ENCODE measurements at places on chromosomes 5 and 9.

DNA sequence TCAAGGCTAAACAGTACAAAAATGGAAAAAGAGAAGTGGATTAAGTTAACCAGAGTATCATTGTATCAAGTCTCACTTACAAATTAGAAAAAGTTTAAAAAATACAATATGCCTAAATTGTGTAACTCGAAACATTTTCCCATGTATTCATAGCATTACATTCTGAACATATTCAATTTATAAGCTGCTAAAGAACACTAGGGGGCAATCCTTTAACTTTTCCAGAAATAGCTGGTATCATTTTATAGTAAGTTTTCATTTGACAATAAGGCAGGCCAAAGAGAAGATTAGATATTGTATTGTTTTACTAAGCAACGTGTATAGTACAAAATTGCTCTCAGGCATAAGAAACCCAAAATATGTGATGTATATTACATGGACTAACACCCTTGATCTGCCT is 234.6 kb downstream of the ADGRV1 start:
- peak; percentile 14 for DNase-seq

DNA sequence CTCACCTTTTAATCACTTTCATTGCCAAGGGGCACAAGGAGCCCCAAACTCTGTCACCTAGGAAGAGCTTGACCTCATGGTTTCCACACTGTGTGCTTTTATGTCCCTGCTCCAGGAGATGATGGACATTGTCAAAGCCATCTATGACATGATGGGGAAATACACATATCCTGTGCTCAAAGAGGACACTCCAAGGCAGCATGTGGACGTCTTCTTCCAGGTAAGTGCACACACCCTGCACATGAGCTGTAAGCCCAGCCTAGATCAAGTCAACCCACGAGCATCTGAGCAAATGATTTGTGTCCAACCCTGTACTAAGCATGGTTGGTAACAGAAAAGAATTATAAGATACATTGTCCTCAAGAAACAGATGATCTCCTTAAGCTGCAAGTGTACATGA is 50.8 kb upstream of the GABRP start:
- no peak for DNase-seq

GRCh38 chr9:124733964-124734740 is 37.0 kb downstream of the NR6A1 start:
- DNase-seq: no peak

DNA sequence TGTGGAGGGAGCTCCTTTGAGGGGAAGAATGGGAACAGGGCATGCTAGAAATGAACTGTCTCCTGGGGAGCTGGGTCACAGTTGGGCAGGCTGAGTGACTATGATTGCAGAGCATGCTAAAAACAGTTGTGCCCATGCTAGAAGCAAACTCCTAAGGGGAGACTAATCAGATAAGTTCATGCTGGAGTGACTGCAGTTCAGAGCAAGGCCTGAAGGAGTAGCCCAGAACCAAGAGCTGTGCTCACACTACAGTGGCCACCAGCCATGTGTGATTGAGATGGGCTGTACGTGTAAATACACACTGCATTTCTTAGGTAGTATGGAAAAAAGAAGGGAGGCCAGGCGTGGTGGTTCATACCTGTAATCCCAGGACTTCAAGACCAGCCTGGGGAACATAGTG is 10.3 kb upstream of the AK1 start:
- DNase-seq: no peak

DNA sequence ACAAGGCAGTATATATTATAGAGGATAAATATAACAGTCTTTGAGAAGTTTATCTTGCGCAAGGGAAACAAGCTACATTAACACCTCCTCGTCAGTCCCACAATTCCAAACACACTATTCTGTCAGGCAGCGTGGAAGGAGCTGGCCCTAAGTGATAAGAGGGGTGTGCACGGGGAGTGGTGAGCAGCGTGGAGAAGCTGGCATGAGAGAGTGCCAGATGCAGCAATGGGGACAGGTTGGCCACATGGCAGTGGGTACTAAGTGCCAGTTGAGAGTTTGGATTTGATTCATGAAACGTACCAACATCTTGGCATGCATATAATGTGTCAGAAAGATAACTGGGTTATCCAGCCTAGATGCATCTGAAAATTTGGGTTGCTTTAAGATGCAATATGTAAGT is 460.2 kb downstream of the ICE1 start:
- no peak for DNase-seq

- DNase-seq: no peak
Measured at GRCh38 chr5:6547498-6547897, 85.3 kb downstream of the NSUN2 start.

DNA sequence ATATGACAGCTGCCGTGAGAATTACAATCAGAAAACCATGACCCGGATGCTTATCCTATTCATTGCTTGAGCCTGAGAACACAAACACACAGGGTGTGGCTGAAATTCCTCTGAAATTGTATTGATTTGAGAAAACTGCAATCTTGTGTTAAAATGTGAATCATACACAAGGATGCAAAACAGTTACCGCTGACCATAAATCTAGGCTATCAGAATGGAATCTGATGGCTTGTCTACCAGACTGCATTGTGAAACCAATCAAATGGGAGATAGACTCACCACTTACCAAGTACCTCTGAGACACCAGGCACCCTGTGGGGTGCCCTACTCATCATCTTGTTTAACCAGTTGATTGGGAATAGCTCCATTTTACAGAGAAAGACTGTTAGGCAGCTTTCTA is 188.7 kb upstream of the MSX2 start:
- peak; percentile 33 for DNase-seq

GRCh38 chr5:73443829-73444498 is 4.6 kb downstream of the FOXD1 start:
- no peak for DNase-seq

- peak; percentile 83 for DNase-seq
Measured at GRCh38 chr5:157558041-157558595, 17.5 kb downstream of the ADAM19 start.

DNA sequence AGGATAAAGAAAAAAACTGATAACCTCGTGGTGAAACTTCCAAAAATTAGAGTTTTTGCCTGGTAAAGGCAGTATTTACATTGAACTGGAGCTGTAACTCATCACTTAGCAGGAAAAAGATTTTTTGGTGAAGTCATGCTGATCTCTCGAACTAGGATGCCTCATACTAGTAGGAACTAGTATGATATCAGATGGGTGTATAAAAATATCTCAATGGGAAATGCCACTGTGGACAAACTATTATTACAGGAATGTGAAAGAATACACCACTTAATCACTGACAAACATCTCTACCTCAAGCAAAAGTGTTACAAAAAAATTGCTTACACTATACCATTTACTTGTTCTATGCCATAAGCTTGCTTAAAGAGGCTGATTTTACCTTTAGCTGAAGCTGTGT is 28.4 kb downstream of the RFX3 start:
- DNase-seq: peak; percentile 39

DNA sequence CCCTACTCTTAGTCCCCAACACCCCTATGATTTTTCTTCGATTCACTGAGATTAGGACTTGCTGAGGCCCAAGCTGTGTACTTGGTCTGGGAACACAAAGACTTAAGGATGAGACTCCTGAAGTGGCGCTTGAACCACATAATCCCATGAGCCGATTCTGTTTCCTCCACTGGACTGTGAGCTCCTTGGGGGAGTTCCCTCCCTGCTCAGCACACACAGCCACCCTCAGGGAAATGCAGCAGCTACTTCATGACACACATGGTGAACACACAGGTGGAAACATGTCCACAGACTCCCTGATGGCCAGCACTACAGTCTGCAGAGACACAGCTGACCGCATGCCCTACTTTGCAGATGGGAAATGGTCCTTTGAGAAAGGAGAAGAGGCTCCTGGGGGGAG is 101.1 kb downstream of the C5orf15 start:
- no peak for DNase-seq

DNA sequence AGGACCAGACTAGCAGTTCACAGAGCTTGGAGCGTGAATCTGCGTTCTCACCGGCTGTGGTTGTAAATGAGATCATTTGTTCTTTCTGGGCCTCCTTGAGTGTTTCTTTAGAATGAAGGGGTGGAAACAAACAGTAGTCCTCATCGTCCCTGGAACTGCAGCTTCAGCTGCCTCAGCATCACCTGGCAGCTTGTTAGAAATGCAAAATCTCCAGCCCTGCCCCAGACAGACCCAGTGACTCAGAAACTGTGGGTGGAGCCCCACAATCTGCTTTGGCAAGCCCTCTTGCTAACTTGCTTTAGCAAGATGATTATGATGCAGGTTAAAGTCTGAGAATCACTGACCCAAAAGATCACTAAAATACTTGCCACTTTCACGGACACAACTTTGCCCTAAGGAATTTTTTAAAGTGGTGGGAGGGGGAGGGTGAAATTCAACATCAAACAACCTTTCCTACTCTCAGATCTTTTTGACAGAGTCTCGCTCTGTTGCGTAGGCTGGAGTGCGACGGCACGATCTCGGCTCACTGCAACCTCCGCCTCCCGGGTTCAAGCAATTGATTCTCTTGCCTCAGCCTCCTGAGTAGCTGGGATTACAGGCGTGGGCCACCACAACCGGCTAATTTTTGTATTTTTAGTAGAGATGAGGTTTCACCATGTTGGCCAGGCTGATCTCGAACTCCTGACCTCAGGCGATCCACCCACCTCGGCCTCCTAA is 86.0 kb downstream of the BRINP1 start:
- no peak for DNase-seq

DNA sequence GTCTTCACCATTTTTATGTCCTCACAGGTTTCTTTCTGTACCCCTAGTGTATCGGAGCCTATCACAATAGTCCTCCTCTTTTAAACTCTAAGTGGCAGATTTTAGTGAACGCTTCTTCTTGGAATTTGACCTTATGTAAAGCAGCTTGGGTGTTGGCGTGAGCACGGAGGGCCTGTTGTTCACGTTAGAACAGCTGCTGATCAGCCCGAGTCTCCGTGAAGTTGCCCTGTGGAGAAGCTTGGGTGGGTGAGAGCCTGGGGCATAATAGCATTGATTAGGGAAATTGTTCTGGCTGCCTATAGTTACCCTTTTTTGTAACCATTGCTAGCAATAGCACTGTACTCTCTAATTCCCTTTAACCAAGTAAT is 167.0 kb upstream of the OTULINL start:
- DNase-seq: no peak

DNA sequence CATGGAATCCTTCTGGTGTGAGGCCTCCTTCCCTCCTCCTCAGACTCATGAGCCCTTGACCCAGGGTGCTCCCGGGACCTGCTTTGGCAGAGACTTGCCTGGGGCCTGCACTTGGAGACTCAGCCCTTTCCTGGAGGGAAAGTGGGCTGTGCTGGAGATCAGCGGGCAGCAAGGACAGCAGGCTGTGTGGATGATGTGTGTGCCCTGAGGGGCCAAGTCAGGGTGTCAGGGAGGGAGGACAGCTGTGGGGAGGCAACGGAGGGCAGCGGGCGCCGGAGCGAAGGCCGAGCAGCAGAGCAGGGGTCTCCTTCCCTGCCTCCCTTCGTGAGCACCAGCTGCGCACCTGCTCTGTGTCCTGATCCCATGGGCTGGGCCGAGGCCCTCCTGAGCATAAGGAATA is 6.1 kb upstream of the CSF2 start:
- no peak for DNase-seq

DNA sequence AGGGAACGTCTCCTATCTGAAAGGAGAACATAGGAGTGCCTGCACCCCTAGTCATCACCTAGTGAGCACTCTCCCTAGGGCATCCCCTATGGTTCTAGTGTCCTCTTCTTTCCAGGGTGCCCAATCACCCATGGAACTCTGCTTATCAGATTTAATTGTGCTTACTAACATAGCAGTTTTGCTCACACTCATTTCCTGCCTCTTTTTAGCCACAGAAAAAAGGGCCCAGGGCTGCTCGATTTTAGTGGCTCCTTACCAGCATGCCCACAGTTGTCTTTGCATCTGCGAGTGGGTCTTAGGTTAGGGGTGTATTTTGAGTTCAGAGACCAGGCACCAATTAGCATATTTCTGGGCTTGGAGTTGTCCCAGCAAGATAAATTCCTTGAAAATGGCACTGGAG is 1110.2 kb downstream of the TAF11L14 start:
- DNase-seq: no peak

GRCh38 chr5:32071351-32071944 is 102.7 kb downstream of the GOLPH3 start:
- no peak for DNase-seq

- peak; percentile 43 for DNase-seq
Measured at GRCh38 chr9:113548221-113549041, 84.9 kb downstream of the RGS3 start.

DNA sequence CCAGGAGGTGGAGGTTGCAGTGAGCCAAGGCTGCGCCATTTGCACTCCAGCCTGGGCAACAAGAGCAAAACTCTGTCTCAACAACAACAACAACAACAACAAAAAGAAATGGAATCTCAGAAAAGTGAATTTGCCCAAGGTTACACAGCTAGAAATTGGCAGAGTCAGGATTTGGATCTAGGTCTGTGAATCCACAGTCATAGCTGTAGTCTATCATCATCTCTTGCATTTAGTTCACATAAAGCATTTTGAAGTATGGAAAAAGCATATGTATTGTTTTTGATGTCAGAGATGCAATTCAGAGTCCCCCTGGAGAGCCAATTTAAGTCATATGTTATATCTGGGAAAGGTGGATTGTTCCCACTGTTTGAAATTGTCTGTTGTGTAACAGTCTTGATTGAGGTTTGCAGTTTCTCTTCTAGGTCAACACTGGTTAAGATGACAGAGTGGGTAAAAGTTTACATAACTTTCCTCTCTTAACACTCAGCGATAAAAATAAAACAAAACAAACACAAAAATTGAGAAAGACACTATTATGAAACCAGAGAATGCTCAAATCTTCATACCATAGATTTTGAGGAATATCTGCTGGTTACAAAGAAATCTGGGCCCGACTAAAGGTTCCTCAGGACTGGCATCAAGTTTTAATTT is 21.5 kb upstream of the GPR21 start:
- DNase-seq: peak; percentile 81

DNA sequence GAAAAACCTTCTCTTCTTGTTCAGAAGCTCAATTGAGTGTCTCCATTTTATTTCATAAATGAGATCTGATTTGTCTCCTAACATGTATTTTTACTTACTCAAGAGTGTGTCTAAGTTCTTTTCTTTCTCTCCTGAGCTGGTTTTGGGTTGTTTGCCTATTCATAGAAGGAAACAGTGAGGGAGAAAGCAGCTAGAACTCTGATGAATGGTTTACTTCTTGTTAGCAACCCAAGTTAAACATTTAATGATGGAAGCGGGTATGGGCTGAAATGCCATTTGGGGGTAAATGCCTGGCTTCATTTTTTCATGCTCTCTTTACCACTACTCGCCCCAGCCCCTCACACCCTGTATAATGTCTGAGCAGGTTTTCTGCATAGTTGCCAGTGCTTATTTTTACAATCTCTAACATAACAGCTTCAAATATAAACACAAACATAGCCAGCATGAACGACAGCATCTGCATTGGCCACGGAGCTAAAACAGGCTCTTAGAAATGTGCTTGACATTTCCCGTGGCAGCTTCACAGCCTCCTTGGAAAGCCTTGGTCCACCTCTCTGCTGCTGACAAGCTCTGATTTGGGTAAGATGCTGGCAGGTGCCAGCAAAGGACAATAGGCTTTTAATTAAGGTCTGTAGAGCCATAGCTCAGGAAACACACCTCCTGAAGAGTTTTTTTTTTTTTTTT is 321.1 kb downstream of the ARHGEF28 start:
- no peak for DNase-seq

All from adipocyte (in vitro differentiated cells).